ENCODE measurements at places on chromosomes 4 and X.

GRCh38 chr4:136056748-136057147 lies 1475.5 kb downstream of the PCDH18 start:
- DNase-seq, result no peak

DNA sequence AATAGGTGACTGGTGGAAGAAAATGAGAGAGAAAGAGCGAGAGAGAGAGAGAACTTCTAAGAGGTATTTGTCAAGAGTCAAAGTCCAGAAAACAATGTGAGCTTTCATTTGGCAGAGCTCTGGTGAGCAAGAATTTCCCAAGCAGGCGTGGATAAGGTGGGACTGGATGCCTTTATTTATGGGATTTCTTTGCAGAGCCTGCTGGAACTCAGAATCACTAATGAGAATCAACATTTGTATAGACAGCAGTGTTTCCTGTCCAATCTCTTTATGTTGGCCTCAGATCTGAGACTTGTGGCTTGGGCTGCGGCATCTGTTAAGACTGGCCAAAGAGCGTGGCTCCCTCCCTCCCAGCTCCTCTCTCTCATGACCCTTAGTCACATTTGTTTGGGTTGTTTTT lies 67.9 kb upstream of the TBL1X start:
- DNase-seq, result no peak

DNA sequence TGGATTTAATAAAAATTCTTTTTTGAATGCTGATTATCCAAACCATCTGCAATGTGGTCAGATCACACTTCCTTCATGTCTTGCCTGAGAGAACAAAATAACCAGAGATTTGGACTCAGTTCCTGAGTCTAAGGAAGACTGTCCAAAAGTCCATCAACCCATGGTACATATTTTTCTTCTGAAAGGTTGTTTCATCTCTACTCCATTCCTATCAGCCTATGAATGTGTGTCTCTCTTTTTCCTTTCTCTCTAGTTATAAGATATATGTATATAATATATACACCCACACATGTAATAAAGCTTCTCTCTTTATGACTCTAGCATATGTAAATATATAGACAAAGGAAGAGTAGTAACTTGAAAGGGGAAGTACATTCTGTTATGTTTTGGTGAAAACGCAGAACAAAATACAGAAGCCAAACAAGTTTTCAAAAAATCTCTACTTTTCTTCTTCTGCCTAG lies 226.9 kb downstream of the ARHGAP24 start:
- DNase-seq, result no peak

DNA sequence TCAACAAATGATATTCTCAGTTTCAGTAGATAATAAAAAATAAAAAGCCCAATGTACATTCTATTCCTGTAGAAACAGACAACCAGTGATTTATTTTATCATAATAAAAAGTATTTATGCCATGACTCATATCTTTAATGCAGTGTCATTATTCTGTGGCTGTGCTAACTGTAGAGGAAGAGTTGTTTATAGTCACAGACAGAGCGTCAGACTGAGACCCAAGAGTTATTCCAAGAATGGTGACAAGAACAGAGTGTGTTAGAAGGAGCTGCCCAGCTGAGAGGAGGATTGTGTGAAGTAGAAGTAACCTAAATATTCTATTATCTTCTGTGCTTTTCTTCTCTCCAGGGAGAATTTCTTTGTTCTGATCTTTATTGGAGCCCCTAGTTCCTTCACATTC lies 210.7 kb downstream of the PPP1R2C start:
- DNase-seq, result peak; percentile 2

DNA sequence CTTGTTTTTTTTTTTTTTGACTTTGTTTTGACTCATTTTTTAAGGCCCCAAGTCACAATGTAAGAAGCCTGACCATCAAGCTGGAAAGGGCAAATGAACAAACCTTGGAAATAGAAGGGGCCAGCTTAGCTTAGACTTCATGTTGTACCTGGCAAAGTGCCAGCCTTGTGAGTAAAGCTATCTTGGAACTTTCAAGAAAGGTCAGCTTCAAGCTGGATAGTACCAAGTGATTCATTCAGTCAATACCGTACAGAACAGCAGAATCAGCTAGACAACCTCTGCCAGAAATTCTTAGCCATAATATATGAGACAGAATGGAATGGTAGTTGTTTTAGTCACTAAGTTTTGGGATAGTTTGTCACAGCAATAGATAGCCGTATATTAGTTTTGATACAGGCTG lies 1492.2 kb upstream of the TENM3 start:
- peak; percentile 40 for DNase-seq

DNA sequence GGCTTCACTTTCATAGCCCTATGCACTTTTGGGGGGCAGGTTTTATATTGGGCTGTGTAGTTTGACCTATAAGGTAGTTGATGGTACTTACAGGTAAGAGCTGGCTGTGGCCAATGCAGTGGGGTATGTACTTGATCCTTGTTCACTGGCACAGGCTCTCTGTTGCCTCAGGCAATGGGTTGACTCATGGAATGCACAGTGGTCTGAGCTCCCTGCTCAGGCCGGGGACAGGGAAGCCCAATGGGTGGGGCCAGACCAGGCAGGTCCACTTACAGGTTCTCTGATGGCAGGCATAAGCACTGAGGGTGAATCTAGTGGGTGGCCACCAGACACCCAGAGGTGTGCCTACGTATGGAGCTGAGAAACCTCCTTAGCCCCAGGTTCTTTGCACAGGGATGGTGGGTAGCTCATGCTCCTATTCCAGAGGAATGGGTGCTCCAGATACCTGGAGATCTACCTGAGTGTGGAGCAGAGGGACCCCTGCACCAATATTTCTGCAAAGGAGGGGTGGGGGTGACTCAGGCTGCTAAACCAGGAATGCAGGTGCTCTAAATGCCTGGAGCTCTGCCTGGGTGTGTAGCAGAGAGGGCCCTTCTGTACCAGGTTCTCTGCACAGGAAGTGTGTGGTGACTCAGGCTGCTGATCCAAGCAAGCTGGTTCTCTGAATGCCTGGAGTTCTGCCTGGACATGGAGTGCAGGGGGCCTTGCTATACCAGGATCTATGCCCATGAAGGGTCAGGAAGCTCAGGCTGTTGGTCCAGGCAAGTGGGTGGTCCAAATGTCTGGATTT lies 52.3 kb downstream of the IL1RAPL2 start:
- DNase-seq, result peak; percentile 73

DNA sequence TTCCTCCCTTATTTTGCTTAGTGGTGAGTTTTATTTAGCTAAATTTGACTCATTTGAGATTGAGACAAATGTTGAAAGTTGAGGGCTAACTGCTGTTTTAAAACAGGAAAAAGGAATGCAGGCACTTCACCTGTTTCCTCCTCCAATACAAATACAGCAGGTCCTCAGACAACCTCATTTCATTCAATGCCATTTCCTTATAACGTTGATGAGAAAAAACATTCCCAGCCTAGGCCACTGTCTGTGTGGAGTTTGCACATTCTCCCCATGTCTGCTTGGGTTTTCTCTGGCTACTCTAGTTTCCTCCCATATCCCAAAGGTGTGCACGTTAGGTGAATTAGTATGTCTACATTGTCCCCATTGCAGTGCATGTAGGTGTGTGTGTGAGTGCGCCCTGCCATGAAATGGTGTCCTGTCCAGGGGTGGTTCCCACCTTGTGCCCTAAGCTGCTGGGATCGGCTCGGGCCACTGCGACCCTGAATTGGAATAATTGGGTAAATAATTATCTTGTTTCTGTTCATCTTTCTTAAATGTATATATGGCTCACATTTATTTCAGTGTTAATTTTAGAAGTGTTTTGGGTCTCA lies 21.9 kb downstream of the SMAD1 start:
- no peak for DNase-seq

DNA sequence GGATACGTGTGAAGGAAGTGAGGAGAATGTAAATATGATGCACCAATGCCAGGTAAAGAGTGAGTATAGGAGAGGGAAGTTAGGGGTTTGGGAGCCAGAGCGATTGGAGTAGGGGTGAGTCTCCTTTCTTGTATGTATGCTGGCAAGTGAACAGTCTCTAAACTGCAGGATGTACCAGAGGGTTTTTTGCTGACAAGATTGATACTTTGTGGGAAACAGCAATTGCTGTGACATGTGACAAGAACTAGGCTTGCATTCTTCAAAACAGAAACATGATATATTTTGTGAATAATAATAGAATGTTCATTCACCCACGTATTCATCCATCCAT lies 706 bp downstream of the CHIC1 start:
- DNase-seq, result peak; percentile 17
